Stimulated activated CD8-positive, alpha-beta memory T cell treated with anti-CD3 and anti-CD28 coated beads, Interleukin-2, amount 100 ng/mL, for 48 hours (primary cell): ENCODE measurements at places on chromosomes 5 and 9.
A peak's percentile ranks its signal among the peaks of the same experiment; 100 is the strongest.

DNA sequence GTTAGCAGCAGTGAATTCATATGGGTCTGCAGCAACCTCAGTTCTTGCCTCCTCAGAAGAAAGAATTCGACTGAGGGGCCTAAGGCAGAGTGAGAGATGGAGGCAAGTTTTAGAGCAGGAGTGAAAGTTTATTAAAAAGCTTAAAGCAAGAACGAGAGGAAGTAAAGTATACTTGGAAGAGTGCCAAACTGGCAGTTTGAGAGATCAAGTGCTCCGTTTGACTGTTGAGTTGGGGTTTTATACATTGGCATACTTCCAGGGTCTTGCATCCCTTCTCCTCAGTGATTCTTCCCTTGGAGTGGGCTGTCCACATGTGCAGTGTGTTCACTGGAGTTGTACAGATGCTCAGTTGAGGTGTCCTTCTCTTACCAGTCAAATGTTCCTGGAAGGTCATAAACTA, 203.6 kb downstream of the SPATA31D1 start:
- DNase-seq, result no peak

- DNase-seq, result no peak
Observed at GRCh38 chr5:119290161-119290569, 65.7 kb upstream of the TNFAIP8 start.

GRCh38 chr9:123614306-123615263, 258.6 kb downstream of the CRB2 start:
- DNase-seq, result no peak

DNA sequence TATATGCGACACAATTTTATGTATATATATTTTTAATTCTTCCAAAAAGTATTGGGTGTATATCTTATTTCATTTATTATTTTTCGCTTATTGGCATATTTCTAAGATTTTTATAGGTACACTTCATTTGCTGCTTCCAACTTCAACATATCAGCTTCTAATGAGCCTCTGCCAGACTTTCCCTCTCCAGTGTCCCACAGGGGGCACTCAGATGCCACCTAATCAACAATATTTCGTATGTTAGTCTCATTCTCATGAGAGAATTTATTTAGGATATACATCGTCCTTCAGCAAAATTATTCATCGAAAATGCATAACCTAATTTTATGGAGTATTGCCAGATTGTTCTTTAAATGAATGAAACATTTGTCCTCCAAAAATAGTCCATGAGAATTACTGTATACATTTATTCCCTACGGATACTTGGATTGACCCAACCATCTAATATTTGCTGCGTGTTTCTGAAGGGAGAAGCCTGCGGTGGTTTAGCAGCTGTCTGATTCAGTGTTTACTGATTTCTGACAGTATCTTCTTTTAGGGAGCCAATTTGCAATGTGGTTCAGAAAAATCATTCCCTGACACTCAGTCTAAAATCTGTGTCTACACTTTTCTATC, 100.6 kb upstream of the SELENOP start:
- DNase-seq, result peak; percentile 5

- no peak for DNase-seq
Observed at GRCh38 chr9:94720846-94721549, 5.5 kb upstream of the AOPEP start.

GRCh38 chr5:86411596-86411995, 206.1 kb upstream of the COX7C start:
- no peak for DNase-seq

GRCh38 chr5:62701036-62701435, 122.4 kb downstream of the LRRC70 start:
- no peak for DNase-seq

GRCh38 chr5:135869276-135869675, 26.4 kb downstream of the IL9 start:
- DNase-seq, result no peak

- no peak for DNase-seq
Observed at GRCh38 chr5:38709678-38710306, 136.0 kb upstream of the OSMR start.

- DNase-seq, result no peak
Observed at GRCh38 chr5:68932830-68933434, 160.9 kb upstream of the SLC30A5 start.

GRCh38 chr9:134328841-134329575, 2.8 kb downstream of the RXRA start:
- no peak for DNase-seq

GRCh38 chr5:53430618-53431252, 49.7 kb upstream of the FST start:
- no peak for DNase-seq

DNA sequence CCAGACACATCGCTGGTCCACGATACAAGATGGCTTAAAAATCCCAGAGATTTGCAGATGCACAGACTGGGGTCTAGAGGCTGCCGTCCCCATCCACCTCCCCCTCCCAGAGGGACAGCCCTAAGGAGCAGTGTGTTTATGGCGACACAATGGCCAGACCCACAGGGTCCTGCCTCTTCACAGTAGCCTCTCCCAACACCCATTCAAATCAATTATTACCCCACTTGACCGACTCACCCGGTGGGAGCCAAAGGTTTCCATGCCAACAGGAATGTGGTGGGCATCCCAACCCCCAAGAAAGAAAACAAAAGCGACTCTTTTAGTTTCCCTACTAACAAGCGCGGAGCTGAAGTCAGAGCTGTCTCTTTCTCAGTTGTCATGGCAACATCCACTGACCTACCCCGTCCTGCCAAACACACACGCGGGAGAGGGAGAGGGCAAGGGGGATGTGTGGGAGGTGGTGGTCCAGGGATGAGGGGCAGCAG, 209.0 kb downstream of the TTLL11 start:
- no peak for DNase-seq

DNA sequence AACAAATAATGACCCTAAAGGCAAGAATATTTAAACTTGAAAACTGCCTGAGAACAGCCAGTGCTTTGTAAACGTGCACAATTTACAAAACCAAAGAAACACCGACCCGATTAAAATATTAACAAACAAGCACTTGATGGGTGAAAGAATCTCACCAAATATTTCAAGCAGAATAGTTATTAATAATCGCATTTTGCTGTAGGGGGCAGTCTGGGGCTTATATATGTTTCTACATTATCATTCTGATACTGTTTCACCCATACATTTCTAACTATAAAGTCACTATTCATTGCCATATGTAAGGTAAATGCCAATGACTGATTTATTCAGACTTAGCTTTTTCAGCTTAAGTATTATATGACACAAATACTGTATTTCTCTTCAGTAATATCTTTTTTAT, 37.7 kb downstream of the UBAP2 start:
- no peak for DNase-seq

DNA sequence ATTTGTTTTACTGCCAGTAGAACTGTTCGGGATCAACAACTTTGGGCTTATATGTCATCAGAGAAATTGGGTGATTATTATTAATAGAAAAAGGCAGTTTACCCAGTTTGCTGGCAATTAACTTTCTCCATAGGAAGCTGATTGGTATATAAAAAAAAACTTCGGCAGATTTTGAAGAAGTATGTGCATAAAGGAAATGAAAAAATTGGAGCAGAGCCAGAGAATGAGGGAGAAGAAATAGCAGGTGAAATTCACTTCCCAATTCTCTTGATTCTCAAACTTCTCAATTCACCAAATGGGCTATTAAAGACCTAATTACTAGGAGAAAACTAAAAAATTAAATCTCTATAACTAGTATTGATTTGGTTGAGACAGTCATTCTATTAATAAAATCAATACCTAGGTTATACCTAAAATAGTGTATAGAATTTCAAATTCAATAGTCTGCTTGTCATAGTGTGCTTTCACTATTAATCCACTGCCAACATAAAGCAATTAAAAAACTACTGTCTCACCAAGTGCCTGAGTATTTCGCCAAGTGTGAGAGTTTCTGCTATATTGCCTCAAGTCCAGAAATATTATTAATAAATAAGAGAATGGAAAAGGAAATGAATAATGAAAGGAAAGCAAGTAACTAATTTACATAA, 47.5 kb downstream of the STX17 start:
- no peak for DNase-seq

DNA sequence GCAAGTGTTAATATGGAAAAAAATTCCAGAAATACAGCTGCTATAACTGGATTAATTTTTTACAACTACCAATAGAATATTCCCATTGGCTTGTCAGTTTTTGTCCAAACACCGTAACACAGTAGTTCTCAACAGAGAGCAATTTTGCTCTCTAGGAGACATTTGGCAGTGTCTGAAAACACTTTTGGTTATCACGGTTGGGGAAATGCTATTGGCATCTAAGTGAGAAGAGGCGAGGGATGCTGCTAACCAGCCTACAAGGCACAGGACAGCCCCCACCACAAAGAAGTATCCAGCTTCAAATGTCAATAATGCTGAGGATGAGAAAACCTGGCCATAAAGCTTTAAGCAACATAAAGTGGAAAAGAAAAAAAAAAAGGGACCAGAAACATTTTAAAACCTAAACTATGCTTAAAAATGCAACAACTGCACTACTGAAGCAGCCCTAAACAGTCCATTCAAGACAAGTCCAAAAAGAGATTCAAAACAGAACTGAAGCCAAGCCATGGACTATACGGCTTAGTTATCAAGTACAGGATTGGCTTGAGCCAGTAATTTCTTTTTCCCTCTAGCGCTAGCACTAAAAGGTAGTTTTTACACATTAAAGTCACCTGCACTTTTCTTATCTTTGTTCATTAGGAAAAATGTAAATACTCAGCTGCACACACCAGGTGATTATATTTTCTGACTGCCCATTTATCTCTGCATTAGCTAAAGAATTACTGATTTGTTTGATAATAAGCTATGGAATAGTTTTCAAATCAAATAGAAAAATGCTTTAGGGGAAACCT, 83.9 kb downstream of the NR3C1 start:
- DNase-seq, result no peak
